ENCODE measurements at places on chromosomes 7 and 10.
A peak's percentile ranks its signal among the peaks of the same experiment; 100 is the strongest.

DNA sequence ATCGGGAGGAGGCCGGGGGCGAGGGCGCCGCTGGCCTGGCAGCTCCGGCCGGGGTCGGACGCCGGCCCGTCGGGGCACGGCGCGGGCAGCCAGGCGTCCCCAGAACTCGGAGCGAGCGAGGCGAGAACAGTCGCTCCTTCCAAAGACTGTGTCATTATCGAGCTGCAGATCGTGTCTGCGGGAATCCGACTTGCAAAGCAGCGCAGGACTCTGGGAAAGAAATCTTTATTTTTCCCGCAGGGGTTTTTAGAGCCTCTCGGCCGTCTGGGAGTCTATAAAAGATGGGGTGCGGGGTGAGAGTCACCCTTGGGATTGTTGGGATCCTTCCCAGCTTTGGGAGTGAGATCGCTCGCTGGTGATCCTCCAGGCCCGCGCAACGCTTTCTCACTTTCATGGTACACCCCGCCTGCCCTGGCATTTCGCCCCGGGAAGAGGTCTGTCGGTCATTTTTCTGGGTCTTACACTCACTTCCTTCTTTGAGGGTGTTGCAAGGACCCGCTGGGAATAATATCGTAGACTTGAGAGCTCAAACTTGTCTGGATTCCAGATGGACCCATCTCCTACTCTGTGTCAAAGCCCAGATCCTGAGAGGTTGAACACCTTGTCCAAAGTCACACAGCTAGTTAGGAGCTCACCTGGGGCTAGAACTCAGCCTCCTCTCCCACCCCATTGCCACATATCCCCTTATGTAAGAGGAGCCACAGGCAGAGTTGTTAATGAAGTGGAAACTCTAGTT lies 1.0 kb downstream of the UBTD1 start:
- peak; percentile 1 for DNase-seq

DNA sequence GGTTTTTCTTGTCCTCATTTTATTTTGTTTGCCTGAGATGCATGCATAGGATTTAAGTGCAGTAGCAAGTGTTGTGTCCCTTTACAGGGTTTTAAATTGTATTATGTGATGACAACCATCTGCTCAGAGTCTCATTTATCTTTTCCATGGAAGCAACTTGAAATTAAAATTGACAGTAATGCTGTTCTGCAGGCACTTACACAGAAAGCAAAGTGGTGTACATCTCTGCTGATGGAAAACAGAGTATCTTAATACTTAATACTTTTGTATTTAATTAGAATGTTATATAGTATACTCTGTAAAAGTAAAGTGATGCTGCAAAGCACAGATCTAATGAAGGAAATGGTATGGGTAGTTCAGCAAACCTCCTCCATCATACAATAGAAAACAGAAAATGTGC lies 482.9 kb downstream of the POM121L12 start:
- DNase-seq, result no peak

GRCh38 chr7:29479301-29480200 lies 84.1 kb upstream of the PRR15 start:
- DNase-seq, result no peak

- no peak for DNase-seq
These were observed 99.6 kb downstream of the ZMYND11 start for GRCh38 chr10:234708-235406.

DNA sequence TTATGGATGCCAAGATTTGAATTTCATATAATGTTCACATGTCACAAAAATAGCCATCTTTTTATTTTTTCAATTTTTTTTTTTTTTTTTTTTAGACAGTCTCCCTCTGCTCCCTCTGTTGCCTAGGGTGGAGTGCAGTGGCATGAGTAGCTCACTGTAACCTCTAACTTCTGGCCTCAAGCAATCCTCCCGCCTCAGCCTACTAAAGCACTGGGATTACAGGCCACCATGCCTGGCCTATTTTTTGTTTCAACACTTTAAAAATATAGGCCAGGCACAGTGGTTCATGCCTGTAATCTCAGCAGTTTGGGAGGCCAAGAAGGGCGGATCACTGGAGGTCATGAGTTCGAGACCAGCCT lies 246.3 kb downstream of the SKIDA1 start:
- no peak for DNase-seq

- DNase-seq, result no peak
These were observed 136.6 kb downstream of the IQUB start for GRCh38 chr7:123397746-123398338.

DNA sequence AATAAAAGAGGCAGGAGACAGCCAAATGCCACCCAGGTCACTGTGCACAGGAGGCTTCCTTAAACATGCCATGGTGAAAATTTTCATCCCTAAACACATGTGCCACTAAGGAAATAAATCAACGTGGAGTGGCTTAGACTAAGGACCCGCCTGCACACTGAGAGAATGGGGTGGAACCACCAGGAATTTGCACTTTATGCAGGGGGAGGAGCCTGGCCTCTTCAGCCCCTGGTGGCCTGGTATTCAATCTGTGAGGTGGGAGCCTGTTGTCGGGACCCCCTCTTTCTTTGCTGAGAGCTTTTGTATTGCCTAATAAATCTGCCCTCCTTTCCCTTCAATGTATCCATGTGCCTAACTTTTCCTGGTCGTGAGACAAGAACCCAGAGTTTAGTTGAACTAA lies 204.6 kb upstream of the NRP1 start:
- no peak for DNase-seq

GRCh38 chr7:121151774-121152221 lies 163.3 kb downstream of the CPED1 start:
- no peak for DNase-seq

GRCh38 chr10:43136995-43137716 lies 1.1 kb upstream of the CSGALNACT2 start:
- DNase-seq, result no peak

DNA sequence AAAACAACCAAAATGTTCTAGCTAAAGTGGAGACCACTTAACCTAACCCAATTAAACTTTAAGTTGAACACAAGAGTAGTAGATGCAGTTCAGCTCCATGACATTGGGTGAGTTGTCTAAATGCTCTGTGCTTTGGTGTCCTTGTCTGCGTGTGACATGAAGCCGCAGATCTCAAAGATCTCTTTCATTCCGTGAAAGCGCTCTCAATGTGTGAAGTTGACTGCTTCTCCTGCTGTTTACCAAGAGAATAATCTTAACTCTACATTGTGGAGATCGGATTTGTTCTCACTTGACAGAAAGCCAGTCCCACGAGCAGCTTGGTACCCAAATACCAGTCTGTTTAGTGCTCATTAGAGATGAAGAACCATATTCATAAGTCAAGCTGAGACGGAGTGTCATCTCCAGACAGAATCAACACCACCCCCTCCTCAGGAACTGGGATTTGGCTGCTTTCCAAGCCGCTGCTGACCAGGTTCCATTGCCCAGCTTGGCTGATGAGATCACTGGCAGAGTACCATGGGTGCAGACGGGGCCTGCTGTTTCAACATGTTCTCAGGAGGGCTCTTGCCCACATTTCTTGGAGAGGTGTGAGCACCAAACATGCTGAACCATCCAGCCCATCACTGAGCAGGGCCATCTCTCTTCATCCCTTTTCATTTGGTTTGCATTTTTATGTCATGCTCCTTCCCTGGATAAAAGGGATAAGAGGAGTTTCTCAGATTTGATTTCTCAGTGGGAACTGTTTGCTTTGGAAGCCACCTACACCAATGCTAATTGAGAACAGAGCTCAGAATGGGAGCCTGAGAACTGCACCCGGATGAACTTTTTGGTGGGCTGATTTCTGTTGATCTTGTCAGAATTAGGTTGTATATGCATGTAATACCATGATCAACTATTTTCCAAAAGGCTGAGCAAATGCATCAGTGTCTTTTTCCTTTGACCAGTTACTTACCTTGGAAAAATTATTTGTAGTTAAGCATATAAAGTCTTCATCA lies 95.8 kb upstream of the AGBL3 start:
- no peak for DNase-seq
